Glomerular endothelial cell (primary cell): ENCODE measurements at places on chromosomes 1 and 21.

GRCh38 chr1:225851805-225852204 lies 30.4 kb downstream of the TMEM63A start:
- DNase-seq = no peak

DNA sequence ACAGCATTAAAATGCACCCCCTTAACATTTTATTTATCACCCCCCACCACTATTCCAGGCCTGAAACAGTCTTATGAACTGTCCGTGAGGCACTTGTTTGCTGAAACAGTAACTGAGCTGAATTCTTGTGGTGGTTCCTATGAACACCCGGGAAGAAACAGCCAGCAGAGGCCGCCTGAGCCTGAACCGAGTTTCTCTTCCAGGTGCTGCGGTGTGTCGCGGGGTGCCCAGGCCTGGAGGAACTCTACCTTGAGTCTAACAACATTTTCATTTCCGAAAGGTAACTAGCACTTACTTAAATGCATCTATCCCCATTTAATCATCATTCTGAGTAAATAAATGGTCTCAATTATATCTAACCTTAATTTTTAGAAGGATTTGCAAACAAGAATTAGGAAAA lies 66.8 kb downstream of the TBCE start:
- no peak for DNase-seq

DNA sequence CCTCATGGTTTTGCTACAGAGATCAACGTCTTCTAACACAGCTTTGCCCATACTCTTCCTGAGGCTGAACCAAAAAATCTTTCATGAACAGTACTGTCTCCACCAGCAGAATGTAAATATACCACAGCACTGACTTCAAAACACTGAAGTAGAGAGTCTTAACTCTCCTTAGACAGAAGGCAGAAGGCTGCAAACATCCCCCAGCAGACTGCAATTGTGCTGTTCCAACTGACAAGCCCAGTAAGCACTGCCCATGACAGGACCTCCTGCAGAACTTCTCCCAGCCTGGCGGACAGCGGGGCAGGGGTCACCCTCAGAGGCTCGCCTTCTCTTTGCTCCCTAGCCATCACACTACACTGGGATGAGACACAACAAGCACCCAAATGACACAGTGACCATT lies 218.7 kb downstream of the RERE start:
- no peak for DNase-seq

GRCh38 chr1:27885621-27886352 lies 13.4 kb downstream of the THEMIS2 start:
- DNase-seq = no peak

GRCh38 chr1:55418208-55419000 lies 203.2 kb upstream of the USP24 start:
- DNase-seq = no peak

- no peak for DNase-seq
Observed at GRCh38 chr1:81458186-81458585, 342.5 kb upstream of the ADGRL2 start.

DNA sequence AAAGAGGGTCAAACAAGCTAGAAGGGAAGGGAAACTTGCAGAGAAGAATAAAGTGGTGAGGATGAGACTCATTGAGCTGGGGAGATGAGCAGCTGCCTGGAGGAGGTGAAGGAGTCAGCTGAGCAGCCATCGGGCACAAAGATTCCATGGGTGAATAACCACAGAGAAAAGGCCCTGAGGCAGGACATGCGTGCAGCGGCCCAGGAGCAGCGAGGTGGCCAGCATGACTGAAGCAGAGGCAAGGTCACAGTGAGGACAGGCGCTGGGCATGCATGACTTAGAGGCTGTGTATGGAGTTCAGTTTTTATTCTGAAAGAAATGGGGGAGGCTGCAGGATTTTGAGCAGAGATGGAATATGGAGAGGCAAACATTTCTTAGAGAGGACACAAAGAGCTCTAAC lies 24.9 kb downstream of the OLFML2B start:
- no peak for DNase-seq
